ENCODE measurements at places on chromosomes 1 and 21. TPM values are rescaled to one million over a fixed set of nuclear protein-coding genes. Genes with fewer than 3 reads are reported as not detected.

- DNase-seq, result no peak
Observed at GRCh38 chr1:219666242-219666641, 53.3 kb upstream of the ZC3H11B start.

DNA sequence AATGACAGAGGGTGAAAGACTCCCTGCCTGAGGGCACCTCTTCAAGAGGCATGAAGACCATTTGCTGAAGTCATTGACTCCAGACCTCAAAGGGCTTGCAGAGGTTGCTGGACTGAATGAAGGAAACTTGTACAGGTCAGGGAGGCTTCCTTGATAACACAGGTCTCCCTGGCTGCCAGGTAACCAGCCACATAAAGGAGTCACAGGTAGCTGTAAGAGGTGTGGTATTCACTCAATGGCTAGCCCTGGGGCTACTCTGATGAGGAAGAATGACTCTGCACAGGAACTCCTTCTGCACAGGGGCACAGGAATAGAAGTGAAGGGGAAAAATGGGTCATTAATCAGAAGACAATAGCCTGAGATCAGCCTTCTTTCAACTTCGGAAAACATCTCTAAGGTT, 187.5 kb downstream of the LMX1A start:
- DNase-seq, result no peak

The VWA1 gene
- 53.6 TPM for polyA plus RNA-seq

GRCh38 chr1:41327383-41327999, 33.7 kb upstream of the FOXO6 start:
- DNase-seq, result no peak

DNA sequence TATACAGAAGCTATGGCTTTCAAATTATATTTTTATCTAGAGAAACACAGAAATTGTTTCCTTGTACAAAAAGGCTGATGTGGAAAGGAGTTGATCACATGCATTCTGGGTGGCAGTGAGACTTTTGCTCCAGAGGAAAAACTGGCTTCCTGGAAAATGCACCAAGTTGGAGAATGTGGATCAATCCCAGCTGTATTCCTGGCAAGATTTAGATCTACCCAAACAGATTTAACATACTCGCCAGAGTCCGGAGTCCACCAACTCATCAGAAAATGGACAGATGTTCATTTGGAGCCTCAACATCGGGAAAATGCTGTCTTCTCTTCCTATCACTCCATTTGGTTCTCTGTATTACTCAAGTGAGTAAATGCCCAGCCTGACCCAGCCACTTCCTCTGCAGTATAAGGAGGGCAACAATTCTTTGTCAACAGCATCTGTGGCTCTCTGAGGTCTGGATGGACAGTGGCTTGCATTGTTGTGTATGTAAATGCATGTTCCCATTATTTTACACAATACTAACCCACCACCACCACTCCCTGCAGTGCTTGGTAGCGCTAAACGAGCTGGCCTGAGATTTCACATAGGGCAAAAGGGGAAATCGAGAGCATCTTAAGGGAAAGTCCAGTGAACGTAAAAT, 226.2 kb upstream of the IRF2BP2 start:
- no peak for DNase-seq

The HAO2 gene
- polyA plus RNA-seq, result 103 TPM

- DNase-seq, result no peak
Observed at GRCh38 chr1:200380589-200381021, 29.2 kb downstream of the ZNF281 start.

The KCNT2 gene
- polyA plus RNA-seq, result 9.7 TPM

- DNase-seq, result no peak
Observed at GRCh38 chr1:6460301-6461050, 5.5 kb downstream of the TNFRSF25 start.

DNA sequence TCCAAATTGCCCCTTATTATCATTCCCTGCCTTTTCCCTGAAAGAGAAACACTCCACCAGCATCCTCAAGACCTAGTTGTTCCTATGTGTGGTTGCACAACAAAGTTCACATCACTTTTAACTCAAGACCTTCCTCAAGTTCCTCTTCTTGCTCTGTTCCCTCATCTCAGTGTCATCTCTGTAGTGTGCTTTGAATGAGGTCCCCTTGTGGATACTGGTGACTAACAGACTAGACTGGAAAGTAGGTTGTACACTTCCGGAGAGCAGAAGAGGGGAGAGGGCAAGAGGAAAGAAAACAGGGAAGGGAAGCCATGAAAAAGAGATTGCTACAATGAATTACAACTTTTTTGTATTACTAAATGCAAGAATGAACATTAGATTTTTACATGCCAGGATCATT, 853.8 kb downstream of the USP25 start:
- DNase-seq, result no peak

GRCh38 chr1:117060441-117061317, 553 bp downstream of the TTF2 start:
- no peak for DNase-seq

DNA sequence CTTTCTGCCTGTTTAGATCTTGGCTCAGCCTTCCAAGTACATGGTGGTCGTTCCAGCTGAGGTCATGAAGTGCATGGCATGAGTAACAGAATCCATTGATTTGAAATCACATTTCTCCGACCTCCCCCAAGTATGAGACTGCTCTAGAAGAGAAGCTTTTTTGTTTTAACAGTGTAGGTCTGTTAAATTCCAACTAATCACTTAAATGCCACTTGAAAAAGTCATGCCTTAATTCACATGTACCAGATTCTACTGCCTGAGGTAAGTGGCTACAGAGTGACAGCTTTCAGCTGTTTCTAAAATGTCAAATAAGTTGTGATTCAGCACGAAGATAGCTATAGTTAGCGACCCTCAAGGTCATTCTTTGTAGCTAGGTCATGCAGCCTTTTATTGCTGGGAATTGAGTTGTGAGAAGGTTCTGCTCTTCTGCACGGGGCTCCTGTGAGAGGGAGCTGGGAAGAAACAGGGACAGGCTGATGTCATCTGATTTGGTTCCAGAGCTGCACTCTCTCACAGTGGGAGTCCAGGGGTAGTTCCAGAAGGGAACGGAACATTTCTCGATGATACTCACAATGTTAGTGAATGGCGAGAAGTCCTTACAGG, 112.7 kb downstream of the VPS13D start:
- DNase-seq, result no peak

- DNase-seq, result no peak
Observed at GRCh38 chr1:172325531-172325930, 95.0 kb upstream of the C1orf105 start.

DNA sequence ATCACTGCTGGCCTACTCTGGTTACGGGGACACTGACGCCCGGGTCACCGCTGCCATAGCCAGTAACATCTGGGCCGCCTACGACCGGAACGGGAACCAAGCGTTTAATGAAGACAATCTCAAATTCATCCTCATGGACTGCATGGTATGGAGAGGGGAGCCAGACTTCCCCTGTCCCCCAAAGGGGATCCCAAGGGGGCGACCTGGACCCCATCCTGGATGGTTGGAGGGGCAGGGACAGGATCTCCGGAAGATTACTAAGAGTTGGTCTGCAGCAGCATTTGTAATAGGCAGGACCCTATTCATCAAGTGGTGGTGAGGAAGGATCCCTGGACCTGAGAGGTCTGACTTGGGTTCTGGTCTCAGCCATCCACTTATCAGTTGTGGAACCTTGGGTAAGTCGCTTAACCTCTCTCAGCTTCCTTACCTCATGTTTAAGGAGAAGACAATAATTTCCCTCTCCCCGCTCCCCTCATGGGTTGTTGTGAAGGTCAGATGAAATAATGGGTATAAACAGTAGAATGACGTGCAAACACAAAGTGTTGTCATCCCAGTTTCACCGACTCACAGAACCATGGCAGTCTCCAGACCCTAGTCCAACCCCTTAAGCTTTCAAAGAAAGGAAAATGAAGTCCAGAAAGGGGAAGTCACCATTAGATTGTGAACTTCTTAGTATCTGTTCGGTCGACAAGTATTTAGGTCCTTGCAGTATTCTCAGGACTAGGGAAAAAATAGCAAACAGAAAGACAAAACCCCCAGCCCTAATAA, 883 bp downstream of the LAMTOR2 start:
- DNase-seq, result no peak

The NEXN gene
- 15.3 TPM for polyA plus RNA-seq

- DNase-seq, result no peak
Observed at GRCh38 chr1:160666079-160666442, 19.2 kb upstream of the SLAMF1 start.

GRCh38 chr1:42966688-42967612, 8.3 kb upstream of the SLC2A1 start:
- no peak for DNase-seq

The C8A gene
- polyA plus RNA-seq, result not detected

The GABRD gene
- polyA plus RNA-seq, result 1.4 TPM

GRCh38 chr1:200243042-200243437, 166.8 kb downstream of the ZNF281 start:
- no peak for DNase-seq

GRCh38 chr21:44903050-44903685, 17.5 kb downstream of the ITGB2 start:
- DNase-seq, result no peak

The FOXO6 gene
- 2.2 TPM for polyA plus RNA-seq

GRCh38 chr1:53473463-53473862, 14.3 kb downstream of the DMRTB1 start:
- no peak for DNase-seq

DNA sequence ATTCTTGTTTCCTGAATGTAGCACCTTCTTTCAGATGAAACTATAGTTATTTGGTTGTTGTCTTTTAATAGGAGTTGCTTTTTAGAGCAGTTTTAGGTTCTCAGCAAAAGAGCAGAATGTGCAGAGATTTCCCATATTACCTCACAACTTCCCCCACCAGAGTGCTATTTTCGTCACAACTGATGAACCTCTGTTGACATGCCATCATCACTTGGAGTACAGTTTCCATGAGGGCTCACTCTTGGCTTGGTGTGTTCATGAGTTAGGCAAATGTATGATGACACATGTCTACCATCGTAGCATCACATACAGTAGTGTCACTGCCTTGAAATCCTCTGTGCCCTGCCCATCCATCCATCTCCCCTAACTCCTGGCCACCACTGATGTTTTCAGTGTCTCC, 3.7 kb downstream of the IBA57 start:
- DNase-seq, result no peak

DNA sequence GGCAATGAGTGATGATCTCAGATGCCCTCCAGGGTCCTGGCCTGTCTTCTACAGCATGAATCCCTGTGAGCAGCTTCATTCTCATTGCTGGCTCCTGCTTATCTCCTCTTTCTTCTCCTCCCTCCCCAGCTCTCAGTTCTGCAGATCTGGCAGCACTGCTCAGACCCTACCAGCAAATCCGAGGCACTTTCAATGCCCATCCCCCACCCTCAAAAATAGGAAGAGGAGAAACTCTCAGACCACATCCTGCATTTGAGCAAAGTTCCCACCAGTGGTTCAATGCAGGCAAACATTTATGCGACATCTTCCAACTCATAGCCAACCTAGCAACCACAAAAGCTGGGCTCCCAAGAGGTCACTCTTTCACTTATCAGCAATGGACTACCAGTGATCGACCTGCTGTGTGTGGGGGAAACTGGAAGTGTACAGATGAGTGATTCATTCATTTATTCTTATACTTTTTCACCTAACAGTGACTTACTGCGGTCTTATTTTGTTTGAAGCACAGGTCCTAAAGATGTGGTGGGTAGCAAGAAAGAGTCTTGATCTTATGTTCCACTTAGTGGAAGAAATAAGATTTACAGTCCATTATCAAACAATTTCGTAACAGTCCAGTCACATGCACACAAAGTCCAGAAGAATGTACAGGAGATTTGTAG, 5.8 kb upstream of the CHI3L2 start:
- no peak for DNase-seq

GRCh38 chr1:154863315-154864174, 6.5 kb downstream of the KCNN3 start:
- no peak for DNase-seq

GRCh38 chr1:109790735-109791494, 27.2 kb upstream of the EPS8L3 start:
- DNase-seq, result no peak

DNA sequence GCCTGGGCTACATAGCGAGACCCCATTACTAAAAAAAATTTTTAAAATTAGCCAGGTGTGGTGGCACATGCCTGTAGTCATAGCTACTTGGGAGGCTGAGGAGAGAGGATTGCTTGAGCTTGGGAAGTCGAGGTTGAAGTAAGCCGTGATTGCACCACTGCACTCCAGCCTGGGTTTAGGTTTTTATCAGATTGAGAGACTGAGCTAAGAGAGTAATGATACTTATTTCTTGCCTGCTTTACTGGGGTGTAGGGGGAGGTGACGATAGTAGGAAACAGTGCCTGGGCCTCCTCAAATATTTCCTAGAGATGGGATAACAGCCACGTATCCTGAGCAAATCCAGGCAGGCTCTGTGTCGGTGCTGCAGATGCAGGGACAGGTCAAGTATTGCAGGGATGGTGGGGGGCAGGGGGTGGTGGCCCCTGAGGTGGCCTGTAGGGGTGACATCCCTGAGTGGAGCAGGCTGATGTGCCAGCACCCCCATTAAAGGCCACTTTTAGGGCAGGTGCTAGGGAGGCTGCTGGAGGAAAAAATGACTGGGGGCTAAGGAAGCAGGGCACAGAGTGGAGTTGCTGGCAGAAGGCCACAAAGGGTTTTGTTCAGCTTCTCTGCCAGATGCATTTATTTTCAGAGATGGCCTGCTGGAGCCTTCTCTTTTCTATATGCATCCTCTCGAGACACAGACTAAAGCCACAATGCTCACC, 130.5 kb downstream of the RHOU start:
- no peak for DNase-seq

The AXDND1 gene
- 8.4 TPM for polyA plus RNA-seq

DNA sequence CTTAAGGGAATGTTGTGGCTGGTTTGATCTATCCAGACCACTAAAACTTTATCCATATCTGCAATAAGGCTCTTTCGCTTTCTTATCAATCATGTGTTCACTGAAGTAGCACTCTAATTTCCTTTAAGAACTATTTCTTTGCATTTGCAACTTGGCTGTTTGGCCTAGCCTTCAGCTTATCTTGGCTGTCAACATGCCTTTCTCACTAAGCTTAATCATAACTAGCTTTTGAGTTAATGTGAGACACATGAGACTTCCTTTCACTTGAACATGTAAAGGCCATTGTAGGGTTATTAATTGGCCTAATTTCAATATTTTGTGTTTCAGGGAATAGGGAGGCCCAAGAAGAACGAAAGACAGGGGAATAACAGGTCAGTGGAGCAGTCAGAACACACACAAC, 124.7 kb downstream of the TNFSF18 start:
- DNase-seq, result no peak

The TMEM183A gene
- polyA plus RNA-seq, result 76.1 TPM

The FAM72B gene
- polyA plus RNA-seq, result 4.8 TPM

DNA sequence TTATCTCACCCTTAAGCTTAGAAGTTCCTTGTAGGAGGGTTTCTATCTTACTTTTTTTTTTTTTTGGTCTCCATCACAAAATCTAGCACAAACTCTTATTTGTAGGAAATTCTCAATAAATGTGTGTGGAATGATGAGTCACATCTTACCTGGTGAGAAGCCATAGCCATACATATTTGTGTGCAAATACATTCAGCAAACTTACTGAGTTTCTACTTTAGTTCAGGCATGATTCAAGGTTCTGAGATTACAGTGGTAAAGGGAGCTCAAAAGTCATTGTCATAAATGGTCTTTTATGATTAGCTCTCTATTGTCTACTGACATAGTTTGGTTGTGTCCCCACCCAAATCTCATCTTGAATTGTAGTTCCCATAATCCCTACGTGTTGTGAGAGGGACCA, 193.1 kb upstream of the UBE2U start:
- no peak for DNase-seq

GRCh38 chr21:39451332-39452206, at the start of gene SH3BGR:
Gene SH3BGR, plus strand, starts transcription at chr21:39451970. Its CDS starts 127 bp downstream, at chr21:39452097.
- no peak for DNase-seq
